ENCODE measurements at places on chromosomes 6 and 20.

DNA sequence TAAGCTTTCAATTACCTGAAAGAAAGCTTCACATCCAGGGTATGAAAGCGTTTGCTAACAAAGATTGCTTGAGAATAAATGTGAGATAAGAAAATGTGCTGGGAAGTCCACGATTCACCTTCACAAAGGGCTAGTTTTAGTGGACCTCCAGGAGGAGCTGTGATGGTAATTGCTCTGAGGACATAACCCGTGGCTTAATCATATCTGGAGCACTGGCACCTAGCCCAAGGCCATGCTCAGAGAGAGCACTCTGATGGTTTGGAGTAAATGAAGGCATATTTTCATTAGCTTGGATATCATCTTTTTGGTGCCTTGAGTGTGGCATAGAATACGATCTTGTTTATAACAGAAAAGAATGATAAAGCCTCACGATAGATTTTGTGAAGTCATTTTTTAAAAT is 46.9 kb upstream of the BACH2 start:
- DNase-seq: peak; percentile 20

- no peak for DNase-seq
Measured at GRCh38 chr20:47543006-47543431, 41.3 kb downstream of the NCOA3 start.

GRCh38 chr20:45059022-45059728 is 41.8 kb downstream of the KCNS1 start:
- DNase-seq: no peak

- peak; percentile 41 for DNase-seq
Measured at GRCh38 chr20:38680500-38681306, 43.6 kb upstream of the SLC32A1 start.

GRCh38 chr6:15401769-15402250 is 155.9 kb downstream of the JARID2 start:
- DNase-seq: peak; percentile 4
